Activated CD4-positive, alpha-beta T cell treated with anti-CD3 and anti-CD28 coated beads for 36 hours (primary cell): ENCODE measurements at places on chromosomes 5 and 9. TPM values are rescaled to one million over a fixed set of nuclear protein-coding genes. Genes with fewer than 3 reads are reported as not detected.

Gene MLANA
- not detected for total RNA-seq

Gene HACD4
- 2.7 TPM for total RNA-seq

- H3K27ac ChIP-seq, result no peak overlapping the region
- no peak for DNase-seq
- no peak overlapping the region for H3K4me3 ChIP-seq
- H3K4me1 ChIP-seq, result no peaks in the 10 kb centered on the region
- H3K27me3 ChIP-seq, result no peaks in the 10 kb centered on the region
- H3K36me3 ChIP-seq, result no peaks in the 10 kb centered on the region
These were observed 405.1 kb upstream of the KLF4 start for GRCh38 chr9:107894572-107895261.

DNA sequence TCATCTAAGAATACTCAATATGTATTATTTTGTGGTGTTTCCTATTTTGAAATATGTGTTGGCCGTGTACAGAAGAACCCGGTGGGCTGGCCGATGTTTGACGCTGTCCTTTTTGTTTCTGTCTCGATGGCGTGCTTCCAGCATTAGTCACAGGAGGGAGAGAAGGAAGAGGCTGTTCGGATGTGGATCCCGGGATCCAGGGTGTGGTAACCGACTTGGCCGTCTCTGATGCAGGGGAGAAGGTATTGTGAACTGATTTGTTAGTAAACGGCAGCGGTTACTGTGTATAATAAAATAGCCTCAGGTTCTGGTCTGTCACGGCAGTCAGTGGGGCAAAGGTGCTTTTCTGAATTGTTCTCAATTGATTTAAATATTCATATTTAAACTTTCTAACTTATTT is 275.0 kb downstream of the ARHGEF28 start:
- peaks cover 7% of the 10 kb centered on the region for H3K4me1 ChIP-seq
- H3K27ac ChIP-seq, result no peak overlapping the region
- no peaks in the 10 kb centered on the region for H3K36me3 ChIP-seq
- peaks cover 25% of the 10 kb centered on the region for H3K27me3 ChIP-seq
- no peak for DNase-seq
- H3K4me3 ChIP-seq, result no peak overlapping the region

GRCh38 chr5:32330126-32330971 is 17.6 kb upstream of the MTMR12 start:
- H3K36me3 ChIP-seq, result no peaks in the 10 kb centered on the region
- H3K27me3 ChIP-seq, result no peaks in the 10 kb centered on the region
- no peak for DNase-seq
- no peaks in the 10 kb centered on the region for H3K4me1 ChIP-seq

DNA sequence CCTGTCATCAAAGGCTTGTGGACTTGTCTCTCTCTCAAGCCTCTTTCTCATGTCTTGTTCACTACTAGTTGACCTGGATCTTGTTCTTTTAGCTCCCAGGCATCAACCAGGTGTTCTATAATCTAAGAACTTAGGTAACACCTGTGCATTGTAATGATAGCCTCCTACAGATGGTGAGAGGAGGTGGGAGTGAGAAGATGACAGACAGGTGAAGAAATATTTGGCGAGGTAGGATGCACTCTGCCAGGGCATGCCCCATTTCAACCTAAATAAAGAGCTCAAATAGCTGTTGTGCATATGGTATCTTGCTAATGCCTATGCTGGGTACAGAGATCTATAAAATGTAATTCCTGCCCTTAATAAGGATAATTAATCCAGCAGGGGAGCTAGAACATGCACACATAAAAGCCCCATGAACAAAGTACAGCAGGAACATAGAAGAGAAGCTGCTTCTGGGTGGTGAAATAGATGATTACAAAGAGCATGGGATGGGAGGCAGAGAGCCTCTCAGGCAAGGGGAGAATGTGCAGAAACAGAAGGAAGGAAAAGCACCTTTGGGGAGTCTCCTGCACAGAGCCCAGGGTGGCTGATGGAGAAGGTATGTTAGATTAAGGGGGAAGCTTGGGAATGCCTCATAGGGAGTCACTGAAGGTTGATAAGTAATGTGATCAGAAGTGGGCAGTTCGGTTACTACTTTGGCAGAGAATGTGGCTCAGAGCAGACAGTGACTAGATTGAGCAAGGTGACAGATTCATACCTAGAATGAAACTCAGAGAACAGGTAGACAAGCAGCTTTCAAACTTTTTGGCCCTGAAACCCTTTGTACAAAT is 28.0 kb upstream of the PLIN2 start:
- no peak overlapping the region for H3K4me3 ChIP-seq
- H3K27ac ChIP-seq, result no peak overlapping the region
- no peaks in the 10 kb centered on the region for H3K27me3 ChIP-seq
- DNase-seq, result peak; percentile 33

- peaks cover under 1% of the 10 kb centered on the region for H3K36me3 ChIP-seq
- H3K27ac ChIP-seq, result no peak overlapping the region
These were observed 631 bp downstream of the CFAP77 start for GRCh38 chr9:132410642-132411041.

DNA sequence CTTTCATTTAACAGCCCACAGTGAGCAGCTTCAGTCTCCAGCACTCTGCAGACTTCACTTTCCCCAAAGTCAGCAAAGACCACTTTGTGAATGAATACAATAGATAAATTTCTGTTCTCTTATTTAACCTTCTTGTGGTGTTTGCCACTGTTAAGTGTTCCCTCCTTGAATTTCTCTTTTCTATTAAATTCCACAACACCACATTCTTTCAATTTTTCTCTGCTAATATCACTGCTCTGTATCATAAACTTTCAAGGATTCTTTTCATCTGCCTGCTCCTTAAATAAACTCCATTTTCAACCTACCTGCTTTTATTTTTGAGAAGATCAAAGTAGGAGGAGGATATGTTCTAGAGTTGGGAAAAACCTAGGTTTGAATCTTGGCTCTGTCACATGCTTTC is 739.5 kb upstream of the GRAMD2B start:
- no peak overlapping the region for H3K4me3 ChIP-seq
- H3K27me3 ChIP-seq, result no peaks in the 10 kb centered on the region
- no peaks in the 10 kb centered on the region for H3K4me1 ChIP-seq
- no peak for DNase-seq
- H3K36me3 ChIP-seq, result no peaks in the 10 kb centered on the region
